GM12878 (cell line): ENCODE measurements at places on chromosomes 11 and 22. TPM values are rescaled to one million over a fixed set of nuclear protein-coding genes. Genes with fewer than 3 reads are reported as not detected.

Gene KCNE3
- total RNA-seq = 0.08 TPM in 1 of 2 replicates, not detected in the other

Gene C11orf86
- total RNA-seq = not detected in 2 replicates

Gene MRGPRF
- total RNA-seq = not detected in 2 replicates

Gene APOL1
- total RNA-seq = 27.4 and 28.6 TPM in 2 replicates

Gene TUBGCP6
- 33.3 and 41.4 TPM in 2 replicates for total RNA-seq

Gene FAM83F
- total RNA-seq = 0.03 and 0.05 TPM in 2 replicates

Gene PIK3IP1
- total RNA-seq = 3.8 and 4.1 TPM in 2 replicates

Gene PGR
- 0.03 TPM in 1 of 2 replicates, not detected in the other for total RNA-seq

Gene ADM2
- 0.31 and 0.48 TPM in 2 replicates for total RNA-seq

Gene SCUBE2
- 0.24 and 0.31 TPM in 2 replicates for total RNA-seq

Gene MUC5AC
- total RNA-seq = not detected in 2 replicates

Gene SREBF2
- 171 and 177 TPM in 2 replicates for total RNA-seq

Gene DLG2
- total RNA-seq = 0.38 and 1.0 TPM in 2 replicates
